Neural progenitor cell (in vitro differentiated cells): ENCODE measurements at places on chromosomes 13 and 19.

- DNase-seq: no peak
These were observed 129.5 kb upstream of the SLC10A2 start for GRCh38 chr13:103195762-103196161.

- no peak for DNase-seq
These were observed 13.0 kb downstream of the OR7A5 start for GRCh38 chr19:14821937-14822336.

- DNase-seq: no peak
These were observed 123.5 kb downstream of the RXFP2 start for GRCh38 chr13:31862828-31863227.

DNA sequence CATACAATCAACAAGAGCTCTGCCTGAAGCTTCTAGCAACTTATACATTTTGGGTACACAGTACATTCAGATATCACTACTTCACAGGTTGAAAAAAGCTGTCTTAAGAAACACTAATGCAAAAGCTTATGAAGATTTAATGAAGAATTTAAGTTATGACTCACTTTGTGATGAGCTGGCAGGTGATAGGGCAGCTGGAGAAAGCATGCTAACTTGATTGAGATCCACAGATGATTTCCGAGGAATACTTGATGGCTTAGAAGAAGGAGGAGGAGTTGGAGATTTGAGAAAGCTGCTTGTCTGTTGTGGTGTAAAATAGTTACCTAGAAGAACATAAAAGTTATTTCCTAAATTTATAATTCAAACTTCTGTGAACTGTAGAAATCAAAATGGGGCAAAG, 23.3 kb downstream of the EXOSC8 start:
- no peak for DNase-seq

- DNase-seq: no peak
These were observed 2.4 kb upstream of the LYL1 start for GRCh38 chr19:13104848-13105711.

- DNase-seq: no peak
These were observed 302.1 kb downstream of the PCDH17 start for GRCh38 chr13:57933606-57934005.

DNA sequence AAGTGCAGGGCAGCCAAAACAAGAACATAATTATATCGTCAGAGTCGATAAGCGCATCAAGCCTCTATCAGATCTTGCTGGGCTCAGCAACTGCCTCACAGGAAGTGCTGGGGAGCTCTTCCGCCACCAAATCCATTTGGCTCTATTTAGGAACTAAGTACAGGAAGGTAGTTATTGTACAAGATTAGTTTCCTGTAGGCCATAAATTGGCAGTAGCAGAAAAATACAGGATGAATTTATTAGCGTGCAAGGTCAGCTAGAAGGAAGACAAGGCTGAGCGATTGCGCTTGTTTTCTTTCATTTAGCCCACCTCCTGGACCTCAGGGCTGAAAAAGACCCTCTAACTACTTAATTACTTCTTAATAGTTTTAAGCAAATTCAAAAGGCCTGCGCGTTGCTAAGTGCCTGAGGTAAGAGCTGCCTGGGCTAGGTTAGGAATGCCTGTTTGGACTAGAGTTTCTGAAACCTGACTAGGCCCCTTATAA, 118.5 kb downstream of the IRS2 start:
- DNase-seq: peak; percentile 69

GRCh38 chr19:49553451-49554271, 25.9 kb downstream of the RCN3 start:
- DNase-seq: no peak

GRCh38 chr19:47762615-47763308, 15.7 kb upstream of the SELENOW start:
- DNase-seq: no peak

GRCh38 chr19:13538601-13539253, 32.4 kb upstream of the CACNA1A start:
- no peak for DNase-seq

GRCh38 chr13:97301382-97302095, 79.4 kb downstream of the MBNL2 start:
- no peak for DNase-seq

- DNase-seq: no peak
These were observed 1676.0 kb downstream of the SLITRK1 start for GRCh38 chr13:82206241-82206640.

DNA sequence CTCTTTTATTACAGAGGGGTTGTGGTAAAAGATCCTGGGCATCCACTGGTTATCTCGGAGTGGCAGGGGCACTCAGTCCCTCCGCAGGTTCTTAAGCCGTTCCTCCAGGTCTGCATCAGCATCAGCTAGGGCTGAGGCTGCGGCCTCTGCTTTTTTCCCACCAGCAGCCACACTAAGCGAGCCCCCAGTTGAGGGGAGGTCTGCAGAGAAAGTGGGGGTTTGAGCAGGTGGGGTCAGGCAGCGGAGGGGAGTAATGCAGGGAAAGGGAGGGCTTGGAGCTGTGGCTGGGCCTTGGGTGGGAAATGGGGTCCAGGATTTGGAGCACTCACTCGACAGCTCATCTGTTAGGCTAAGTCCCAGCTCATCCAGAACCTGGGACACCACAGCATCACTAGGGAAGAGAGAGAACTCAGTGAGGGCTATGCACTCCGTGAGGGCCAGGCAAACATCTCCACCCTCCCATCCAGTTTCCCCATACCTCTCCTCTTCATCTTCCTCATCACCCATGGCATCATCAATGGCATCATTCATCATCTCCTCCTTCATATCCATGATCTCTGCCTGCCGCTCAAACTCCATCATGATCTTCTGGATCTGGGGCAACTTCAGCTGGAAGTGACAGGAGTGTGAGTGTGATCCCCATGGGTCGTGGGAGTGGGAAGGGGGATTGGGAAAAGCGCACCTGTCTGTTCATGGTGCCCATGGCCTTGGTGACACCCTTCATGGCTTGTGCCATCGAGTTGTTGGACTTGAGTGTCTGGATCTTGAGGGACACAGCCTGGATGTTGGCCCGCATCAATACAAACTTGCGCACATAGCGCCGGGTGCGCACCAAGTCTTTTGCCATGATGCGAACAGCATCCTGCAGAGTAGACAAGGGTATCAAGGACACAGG, 3.1 kb downstream of the CHMP2A start:
- no peak for DNase-seq

DNA sequence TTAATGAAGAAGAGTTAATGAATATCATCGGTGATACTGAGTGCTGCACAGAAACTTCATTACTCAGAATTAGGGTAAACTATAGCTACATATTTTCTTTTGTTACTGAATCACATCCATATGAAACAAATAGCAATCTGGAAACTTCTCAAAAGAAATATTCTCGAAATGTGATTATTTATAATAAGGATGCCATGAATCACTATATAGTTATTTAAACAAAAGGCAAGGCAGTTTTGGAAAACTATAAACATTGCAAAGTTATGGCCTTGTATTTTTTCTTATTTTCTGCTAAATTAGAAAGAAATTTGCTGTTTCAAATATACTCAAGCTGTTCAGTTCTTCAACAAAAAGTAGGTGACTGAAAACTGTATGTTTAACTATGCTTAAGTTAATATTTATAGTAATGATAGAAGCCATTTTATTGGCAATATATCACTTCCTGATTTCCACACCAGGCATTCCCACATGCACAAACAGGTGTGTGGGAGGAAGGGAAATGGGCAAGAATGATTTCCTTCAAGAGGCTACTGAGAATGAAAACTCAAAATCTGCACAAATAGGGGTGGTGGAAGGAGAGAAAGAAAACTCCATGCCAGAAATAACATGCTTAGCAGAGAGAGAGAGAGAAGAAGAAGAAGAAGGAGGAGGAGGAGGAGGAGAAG, 74.5 kb upstream of the FRY start:
- no peak for DNase-seq

DNA sequence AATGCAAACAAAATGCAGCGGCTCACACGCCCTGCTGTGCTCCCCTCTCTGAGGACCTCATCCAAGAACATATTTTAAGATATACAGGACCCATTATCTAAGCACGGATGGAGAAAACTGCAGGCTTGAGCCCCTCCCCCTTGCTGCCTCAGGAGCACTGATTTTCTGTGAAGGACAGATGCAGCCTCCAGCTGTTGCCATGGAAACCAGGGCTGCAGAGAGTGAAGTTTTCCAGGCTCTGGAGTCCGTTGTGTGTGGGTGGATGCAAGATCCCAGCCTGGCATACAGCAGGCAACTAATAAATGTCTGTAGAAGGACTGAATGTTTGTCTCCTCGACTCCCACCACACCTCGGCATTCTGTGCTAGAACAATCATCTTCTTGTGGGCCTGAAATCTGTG, 105.6 kb upstream of the PEG3 start:
- no peak for DNase-seq

GRCh38 chr13:73158851-73159250, 100.0 kb downstream of the KLF5 start:
- DNase-seq: no peak

- peak; percentile 66 for DNase-seq
These were observed 491 bp downstream of the ZNF525 start for GRCh38 chr19:53365899-53366493.

DNA sequence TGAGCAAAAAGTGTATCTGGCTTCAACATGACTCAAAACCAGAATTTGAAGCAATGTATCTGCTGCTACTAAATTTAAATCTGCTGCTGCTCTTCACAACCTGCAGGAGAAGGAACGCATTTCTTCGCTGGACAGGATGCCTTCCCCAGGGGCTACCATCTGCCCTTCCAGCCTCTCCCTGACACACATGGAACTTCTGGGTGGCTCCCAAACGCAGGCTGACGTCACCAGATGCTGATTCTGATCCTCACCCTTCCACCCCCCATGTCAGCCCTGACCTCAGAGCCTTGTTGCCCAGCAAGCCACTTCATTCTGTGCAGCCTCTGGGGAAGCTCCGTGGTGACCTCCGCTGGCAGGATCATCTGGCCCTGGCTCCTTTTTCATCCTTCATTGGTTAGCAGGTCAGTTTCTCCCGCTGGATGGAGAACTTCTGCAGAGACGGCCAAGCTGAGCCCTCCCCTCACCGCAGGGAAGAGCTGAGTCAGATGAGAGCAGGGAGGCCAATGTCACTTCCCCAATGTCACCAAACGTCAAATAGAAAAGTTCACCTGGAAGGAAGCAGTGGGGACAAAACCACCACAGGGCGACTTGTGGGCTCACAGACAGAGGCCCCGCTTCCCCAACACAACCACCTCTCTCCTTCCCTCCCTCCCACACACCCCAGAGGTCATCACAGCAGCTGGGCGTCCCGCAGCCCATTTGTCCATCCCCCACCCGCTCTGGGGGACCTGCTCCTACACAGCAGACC, 14.0 kb upstream of the RAB20 start:
- peak; percentile 18 for DNase-seq

DNA sequence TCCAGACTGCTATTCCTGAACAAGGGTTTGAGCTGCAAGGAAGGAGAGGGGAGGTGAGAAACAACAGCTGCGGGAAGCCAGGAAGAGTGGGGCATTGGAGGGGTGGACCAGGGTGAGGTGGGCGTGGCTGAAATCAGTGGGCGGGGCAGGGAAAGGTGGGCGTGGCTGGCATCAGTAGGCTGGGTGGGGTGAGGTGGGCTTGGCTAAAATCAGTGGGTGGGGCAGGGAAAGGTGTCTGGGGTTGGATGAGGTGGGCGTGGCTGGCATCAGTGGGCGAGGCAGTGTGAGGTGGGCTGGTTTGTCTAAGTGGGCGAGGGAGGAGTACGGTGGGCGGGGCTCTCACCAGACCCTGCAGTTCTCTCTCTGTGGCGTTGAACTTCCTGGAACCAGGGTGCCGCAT, 87.6 kb downstream of the MUC16 start:
- no peak for DNase-seq

DNA sequence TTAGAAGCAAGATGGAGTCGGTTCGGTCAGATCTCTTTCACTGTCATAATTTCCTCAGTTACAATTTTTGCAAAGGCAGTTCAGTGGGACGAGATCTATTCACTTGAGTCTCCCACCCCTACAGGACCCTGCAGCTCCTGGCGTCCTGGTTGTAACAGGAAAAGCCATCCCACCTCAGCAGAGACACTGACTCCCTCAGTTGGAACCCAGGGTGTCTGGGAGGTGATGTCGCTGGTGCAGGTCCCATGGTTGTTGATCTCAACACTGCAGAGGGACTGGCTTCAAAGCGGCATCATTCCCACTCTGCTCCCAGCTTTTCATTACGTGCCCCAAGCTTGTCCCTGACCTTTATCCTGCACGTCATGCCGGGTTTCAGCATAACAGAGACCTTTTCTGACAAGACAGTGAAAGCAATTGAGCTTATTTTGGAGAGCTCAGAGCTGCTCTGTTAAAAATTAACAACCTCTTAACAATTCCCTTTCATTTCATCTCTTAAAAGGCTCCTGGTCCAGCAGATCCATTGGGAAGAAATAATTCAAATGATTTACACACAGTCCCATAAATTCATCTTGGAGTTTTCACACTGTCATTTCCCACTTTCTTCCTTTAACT, 17.6 kb upstream of the COG3 start:
- no peak for DNase-seq

DNA sequence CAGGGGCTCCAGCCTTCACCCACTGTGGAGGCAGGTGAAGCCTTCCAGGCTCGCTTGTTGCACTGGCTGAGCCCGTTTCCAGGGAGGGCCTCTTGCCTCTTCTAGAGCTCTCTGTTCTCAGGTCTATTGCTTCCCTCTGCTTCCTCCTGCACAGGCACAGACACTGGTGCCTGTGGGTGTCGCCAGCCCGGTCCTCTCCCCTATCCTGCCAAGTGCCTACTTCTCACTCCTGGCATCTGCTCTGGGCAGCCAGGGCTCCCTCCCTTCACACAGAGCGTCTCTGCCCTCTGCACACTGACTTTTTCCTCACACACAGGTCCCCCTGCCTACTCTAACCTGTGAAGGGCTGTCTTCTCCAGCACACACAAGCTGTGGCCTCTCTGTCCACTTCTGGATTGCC, 60.3 kb downstream of the SLC7A9 start:
- DNase-seq: no peak

DNA sequence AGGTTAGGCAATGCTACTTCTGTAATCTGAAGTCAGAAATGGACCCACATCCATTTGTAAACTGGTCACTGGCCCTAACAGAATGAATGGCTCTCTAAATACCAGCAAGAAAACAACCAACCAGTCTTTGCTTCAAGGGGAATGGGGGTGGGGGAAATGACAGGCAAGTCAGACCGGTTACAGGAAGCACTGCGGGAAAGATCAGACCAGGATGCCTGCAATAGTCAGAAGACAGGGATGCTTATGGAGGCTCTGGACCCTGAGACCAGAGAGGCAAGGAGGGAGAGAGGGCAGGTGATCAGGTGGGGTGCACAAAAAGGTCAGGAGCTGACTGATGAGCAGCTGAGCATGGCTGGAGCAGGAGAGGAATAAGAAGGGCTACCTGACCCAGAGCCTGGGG, 13.1 kb downstream of the MED26 start:
- no peak for DNase-seq

GRCh38 chr13:44373247-44373600, 400 bp upstream of the SERP2 start:
- no peak for DNase-seq
